ENCODE measurements at places on chromosomes 3 and 15.
A peak's percentile ranks its signal among the peaks of the same experiment; 100 is the strongest.

- no peak for DNase-seq
Observed at GRCh38 chr15:50260969-50261496, 4.5 kb downstream of the HDC start.

DNA sequence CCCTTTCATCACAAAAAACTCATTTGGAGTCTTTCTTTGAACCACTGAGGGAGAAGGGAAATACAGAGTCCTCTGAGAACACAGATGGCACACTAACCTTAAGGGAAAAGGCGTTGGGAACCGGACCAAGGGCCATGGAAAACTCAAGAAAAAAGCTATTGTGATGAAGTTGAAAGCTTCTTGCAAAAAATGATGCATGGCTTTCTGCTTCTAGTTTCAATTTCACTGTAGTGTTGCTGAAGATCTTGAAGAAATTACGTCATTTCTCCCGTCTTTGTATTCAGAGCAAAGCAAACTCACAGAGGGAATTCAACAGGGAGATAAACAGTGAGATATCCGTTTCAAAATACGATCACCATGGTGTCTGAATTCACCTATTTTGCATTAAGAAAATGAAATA, 642.3 kb upstream of the ADAMTS9 start:
- DNase-seq: no peak

DNA sequence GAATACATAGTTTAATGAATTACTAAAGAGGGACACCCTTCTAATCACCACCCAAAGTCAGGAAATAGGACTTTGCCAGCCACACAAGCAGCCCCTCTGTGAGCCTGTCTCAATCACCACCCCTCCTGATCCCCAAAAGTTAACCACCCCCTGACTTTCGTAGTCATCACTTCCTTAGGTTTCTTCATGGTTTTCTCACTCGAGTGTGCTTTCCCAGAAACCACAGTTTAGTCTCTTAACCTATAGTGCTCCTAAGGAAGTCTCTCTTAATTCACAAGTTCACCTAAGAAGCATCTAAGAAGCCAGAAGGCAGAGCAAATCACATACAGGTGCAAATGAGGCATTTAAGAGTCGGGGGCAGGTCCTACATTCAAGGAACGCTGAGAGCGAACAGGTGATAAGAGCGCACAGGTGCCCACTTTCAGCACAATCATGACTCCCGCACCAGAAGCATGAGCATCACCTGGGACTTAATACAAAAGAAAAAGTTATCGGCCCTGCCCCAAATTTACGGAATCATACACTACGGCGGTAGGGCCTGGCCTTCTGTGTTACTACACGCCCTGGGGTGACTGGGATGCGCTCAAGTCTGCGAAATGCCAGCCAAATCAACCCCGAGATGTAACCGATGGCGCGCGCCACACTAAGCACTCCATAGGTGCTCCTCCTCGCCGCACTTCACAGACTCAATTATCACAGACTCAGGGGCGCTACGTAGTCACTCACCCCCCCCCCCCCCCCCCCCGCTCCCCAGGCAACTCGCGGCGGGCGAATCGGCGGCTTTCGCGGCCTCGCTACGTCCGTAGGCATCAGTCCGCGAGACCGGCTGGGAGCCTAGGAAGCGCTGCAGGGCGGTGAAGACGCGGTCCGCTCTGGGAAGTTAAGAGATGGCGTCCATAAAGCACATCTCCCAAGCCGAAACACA, 815 bp downstream of the ULK4 start:
- peak; percentile 10 for DNase-seq

- no peak for DNase-seq
Observed at GRCh38 chr15:77352887-77353286, 67.0 kb downstream of the PEAK1 start.

- DNase-seq: no peak
Observed at GRCh38 chr3:196954832-196955231, 12.5 kb upstream of the NCBP2 start.

GRCh38 chr15:48544778-48545177, 100.7 kb downstream of the FBN1 start:
- DNase-seq: no peak

DNA sequence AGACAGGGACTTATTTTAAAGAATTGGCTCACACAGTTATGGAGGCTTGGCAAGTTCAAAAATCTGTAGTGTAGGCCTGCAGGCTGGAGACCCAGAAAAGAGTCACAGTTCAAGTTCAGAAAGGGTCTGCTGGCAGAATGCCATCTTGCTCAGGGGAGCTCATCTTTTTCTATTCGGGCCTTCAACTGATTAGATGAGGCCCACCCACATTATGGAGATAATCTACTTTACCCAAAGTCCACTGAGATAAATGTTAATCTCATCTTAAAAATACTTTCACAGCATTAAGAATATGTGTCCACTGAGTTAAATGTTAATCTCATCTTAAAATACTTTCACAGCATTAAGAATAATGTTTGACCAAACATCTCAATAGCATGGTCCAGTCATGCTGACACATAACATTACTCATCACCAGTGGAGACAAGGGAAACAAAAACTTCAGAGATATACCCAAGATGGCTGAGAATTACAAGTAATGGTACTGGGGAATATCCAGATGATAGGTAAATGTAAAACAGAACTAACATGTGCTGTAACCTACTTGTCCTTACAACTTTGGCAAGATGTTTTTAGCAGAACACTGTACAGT, 74.3 kb upstream of the STAC start:
- no peak for DNase-seq

DNA sequence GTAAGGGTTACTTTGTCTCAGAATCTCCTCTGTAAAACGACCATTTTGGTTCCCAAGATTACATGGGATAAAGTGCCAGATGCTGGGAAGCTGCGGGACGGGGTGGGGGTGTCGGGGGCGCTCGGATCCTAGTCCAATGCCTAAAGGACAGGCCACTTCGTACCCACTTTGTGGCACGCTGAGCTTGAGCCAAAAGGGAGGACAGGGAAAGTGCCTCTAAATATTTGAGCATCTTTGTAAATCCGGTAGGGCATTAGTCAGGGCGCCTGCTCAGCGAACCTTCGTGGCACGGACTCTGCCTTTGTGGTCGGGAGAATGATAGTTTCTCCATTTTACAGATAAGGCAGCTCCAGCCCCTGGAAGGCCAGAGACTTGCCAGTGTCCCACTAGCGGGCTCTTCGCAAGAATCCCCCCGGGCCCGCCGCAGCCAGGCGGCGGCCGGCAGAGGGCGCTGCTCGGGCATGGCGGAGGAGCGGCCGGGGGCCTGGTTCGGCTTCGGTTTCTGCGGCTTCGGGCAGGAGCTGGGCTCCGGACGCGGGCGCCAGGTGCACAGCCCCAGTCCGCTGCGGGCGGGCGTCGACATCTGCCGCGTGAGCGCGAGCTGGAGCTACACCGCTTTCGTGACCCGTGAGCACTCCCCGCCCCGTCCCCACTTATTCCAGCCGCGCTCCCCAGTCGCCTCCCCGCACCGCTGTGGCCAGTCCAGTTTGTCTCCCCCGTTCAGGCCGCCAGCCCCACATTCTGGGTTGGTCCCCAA, 1.8 kb downstream of the RCCD1 start:
- DNase-seq: peak; percentile 24

- no peak for DNase-seq
Observed at GRCh38 chr15:70853973-70854665, at the start of gene LARP6. TSS of gene LARP6 (minus strand) at chr15:70854157. CDS start at chr15:70854088, 69 bp downstream.

DNA sequence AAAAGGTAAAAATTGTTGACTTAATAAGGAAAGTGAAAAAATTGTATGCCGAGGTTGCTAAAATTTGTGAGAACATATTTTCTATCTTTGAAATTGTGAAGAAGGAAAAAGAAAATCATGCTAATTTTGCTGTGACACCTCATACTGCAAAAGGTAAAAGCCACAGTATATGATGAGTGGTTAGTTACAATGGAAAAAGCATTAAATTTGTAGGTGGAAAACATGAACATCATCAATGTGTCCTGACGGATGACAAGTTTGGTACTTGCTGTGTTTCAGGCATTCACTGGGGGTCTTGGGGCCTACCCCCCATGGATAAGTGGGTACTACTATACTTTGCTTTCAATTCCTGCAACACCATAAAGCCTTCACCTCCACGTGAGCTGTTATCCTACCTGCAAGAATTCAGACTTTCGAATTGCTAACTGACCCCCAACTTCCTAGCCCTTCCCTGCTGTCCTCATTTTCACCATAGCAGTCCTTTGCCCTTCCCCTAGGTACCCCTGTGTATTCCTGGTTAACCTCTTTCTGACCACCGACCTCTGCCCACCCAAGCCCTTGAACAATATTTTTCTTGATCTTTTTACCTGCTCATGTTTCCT, 62.4 kb downstream of the RAB7A start:
- DNase-seq: no peak

DNA sequence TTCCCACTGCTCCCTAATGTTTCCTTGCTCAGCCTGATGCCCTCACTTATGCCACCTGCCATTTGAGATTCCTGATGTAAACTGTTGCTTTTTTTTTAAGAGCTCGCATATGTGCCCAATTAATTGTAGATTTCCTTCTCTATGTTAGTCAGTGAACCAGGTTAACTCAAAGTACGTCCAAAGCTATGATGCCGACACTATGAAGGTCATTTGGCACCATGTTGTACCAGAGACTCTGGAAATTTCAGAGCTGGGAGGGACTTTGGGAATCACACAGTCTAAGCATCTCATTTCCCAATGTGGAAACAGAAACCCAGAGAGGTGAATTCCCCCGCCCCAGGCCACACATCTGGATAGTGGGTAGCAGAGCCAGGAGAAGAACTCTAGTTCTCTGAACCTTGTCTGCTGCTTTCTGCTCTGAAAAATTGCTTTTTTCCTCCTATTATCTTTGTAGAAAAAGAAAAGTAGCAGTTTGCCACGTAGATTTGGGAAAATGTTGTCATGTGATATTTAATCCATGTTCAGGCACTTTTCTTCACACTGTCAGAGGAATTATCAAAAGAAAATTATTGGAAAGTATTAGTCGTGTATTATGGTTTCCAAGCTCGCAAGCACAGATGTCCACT, 38.5 kb upstream of the TNFAIP8L3 start:
- DNase-seq: no peak

DNA sequence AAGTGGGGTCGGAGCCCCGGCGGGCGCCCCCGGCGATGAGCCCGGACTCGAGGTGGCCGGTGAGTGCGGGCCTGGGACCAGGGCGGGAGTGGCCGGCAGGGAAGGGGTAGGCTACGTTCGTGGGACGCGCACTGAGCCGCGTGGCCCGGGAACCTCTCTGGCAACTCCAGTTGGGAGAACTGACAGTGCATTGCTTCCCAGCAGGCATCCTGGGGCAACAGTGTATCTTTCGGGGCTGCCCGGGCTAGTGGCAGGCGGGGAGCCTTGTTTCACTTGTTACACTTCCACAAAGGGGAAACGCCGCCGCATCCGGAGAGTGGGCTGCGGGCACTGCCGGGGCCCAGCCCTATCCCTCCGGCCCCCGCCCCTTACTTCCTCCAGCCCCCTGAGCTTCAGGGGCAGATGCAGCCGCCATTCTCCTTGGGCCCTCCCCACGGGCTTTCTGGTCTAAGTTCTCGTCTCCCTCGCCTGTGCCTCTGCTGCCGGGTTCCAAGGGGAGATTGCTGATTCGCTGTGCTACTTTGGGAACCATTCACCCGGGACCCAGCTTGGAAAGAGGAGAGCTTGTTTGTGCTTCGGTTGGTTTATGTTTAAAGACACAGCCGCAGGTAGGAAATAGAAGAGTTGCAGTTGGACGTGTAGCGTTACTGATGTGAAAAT, 675 bp downstream of the BRPF1 start:
- no peak for DNase-seq

- DNase-seq: no peak
Observed at GRCh38 chr15:51939216-51939615, 32.4 kb downstream of the LEO1 start.

GRCh38 chr15:63071288-63071909, 28.9 kb downstream of the TPM1 start:
- DNase-seq: no peak

DNA sequence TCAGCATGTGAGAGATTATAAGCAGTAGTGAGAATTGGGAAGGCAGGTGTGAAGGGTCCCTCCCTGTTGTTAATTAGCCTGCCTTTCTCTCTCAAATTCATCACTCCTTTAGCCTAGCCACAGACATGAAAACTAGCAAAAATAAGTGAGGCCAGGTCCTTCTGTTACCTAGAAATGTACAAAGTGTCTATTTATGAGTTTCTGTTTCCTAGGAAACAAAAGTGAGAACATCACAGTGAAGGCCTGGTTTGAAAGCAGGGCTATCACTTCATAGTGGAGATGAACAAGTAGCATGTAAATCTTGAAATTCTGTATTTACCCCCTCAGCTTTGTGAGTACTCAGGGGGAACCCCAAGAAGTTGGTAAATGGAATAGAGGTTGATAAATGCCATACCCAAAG, 78.2 kb upstream of the UMPS start:
- DNase-seq: no peak

DNA sequence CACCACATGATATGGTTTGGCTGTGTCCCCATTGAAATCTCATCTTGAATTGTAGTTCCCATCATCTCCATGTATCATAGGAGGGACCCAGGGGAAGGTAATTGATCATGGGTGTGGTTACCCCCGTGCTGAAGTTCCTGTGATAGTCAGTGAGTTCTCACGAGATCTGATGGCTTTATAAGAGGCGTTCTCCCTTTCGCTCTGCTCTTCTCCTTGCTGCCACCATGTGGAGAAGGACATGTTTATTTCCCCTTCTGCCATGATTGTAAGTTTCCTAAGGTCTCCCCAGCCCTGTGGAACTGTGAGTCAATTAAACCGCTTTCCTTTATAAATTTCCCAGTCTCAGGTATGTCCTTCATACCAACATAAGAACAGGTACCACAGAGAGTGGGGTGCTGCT, 21.9 kb downstream of the OSTN start:
- DNase-seq: no peak

- no peak for DNase-seq
Observed at GRCh38 chr3:122934251-122934650, 93.3 kb downstream of the SEMA5B start.

GRCh38 chr15:79539401-79539800, 107.3 kb downstream of the MINAR1 start:
- DNase-seq: no peak

GRCh38 chr3:53677413-53677812, 168.8 kb downstream of the CHDH start:
- no peak for DNase-seq

GRCh38 chr15:34085746-34086145, 15.9 kb downstream of the EMC7 start:
- DNase-seq: no peak

- no peak for DNase-seq
Observed at GRCh38 chr3:158572766-158573060, 1.7 kb downstream of the MLF1 start.

- no peak for DNase-seq
Observed at GRCh38 chr15:83323296-83323711, 38.8 kb upstream of the BNC1 start.

- DNase-seq: peak; percentile 79
Observed at GRCh38 chr3:194333212-194333980, 17.7 kb downstream of the CPN2 start.

DNA sequence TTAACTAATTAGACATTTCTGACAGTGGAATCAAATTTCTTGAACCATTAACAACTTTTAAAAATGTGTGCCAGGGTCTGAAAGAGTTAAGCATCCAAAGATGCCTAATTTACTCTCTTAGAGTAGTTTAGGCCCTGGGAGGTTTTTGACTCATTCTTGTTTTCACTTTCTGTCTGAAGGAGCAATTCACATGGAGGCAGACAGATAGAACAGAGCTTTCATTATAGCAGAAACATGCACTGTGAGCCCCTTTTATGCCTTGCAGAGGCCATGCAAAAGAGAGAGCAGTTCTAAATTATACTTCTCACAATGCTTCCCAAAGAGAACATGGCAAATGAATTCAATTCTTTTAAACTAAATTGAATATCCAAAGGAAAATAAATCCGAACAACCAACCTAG, 554.8 kb downstream of the MFSD1 start:
- no peak for DNase-seq
